ENCODE measurements at places on chromosomes 2 and 18.

GRCh38 chr2:239965318-239965717 is 59.8 kb downstream of the NDUFA10 start:
- no peak for DNase-seq

- peak; percentile 73 for DNase-seq
These were observed 41.1 kb downstream of the NHEJ1 start for GRCh38 chr2:219119422-219120043.

- DNase-seq: peak; percentile 76
These were observed 863 bp upstream of the SIX2 start for GRCh38 chr2:45009928-45010701.

DNA sequence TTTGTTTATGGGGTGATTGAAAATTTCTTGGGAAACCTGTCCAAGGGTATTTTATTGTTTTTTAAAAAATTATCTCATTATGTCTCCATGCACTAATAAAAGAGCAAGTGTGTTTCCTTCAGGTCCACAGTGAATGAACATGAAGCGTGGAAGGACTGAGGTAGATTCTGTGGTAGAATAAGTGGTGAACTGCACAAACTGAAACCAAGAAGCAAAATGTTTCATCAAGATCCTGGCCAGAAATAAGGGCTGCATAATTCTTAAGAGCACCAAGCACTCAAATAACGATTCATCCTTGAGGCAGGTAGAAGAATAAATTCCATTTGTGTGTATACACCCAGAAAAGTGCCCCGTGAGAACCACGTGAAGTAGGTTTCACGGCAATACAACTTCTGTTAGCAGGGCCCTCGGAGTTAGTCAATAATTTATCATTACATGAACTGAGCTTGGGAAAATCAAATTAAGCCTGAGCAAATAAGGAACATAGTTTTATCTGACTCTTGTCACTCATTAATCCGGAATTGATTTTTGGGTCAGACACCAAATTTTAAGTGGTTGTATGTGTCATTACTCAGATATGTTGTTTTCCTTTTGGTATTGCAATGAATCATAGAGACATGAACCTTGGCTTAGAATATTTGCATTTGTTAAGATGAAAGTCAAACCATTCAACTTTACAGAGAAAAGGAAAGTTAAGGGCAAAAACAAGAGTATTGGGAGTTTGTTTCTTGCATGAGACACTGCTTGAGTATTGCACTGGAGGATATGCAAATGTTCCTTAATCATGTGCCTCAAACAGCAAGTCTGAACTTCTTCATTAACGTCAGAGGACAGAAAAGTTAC is 472.6 kb upstream of the NETO1 start:
- DNase-seq: no peak

DNA sequence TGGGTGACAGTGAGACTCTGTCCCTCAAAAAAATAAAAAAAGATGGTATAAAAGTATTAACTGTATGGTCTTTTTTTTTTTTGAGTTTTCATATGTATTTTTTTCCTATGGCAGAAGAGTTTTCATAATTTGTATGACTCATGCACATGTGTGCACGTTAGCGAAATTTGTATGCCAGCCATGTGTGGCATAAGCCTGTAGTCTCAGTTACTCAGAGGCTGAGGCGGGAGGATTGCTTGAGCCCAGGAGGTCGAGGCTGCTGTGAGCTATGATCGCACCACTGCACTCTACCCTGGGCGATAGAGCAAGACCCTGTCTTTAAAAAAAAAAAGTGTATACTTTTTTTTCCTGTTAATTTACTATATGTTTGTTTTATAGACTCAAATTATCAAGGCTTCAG is 160.8 kb downstream of the TGIF1 start:
- DNase-seq: no peak

DNA sequence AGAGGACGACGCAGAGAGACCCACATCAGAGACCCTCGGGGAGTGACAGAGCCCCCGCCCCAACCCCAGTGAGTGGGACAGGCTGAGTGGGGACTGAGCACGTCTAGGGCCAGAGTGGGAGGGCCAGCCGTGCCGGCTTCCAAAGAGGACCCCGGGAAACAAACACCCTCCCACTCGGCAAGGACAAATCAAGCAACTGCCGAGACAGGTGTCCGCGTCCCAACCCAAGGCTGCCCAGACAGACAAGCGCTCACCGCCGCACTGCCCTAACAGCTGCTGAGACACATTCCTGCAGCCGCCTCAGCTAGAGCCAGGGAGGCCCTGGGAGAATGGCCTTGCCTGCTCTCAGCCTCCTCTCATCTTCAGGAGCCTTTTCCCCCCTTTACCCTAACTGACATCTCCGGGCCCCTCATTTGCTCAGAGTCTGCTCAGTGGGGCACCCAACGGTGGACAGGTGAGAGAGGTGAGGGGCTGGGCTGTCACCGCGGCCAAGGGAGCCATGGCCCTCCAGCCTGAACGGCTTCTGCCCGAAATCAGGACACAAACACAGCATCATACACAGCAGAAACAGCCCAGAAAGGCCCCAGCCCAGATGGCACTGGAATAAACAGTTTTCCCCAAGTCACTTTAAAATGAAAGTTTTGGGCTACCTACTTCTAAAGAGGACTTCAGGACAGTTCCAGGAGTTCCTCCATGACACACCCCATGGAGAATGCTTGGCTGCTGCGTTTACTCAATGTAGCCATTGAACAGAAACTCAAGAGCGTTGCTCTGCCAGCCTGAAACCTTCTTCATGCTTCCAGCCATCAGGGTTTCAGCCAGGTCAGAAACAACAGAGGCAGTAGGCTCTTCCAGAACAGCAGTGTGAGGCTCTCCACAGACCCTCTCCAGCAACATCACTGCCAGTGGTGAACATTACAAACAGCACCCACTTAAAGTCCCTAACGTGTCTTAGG is 23.6 kb downstream of the SLC66A2 start:
- peak; percentile 46 for DNase-seq

GRCh38 chr2:162477011-162477410 is 133.1 kb downstream of the GCA start:
- peak; percentile 64 for DNase-seq

DNA sequence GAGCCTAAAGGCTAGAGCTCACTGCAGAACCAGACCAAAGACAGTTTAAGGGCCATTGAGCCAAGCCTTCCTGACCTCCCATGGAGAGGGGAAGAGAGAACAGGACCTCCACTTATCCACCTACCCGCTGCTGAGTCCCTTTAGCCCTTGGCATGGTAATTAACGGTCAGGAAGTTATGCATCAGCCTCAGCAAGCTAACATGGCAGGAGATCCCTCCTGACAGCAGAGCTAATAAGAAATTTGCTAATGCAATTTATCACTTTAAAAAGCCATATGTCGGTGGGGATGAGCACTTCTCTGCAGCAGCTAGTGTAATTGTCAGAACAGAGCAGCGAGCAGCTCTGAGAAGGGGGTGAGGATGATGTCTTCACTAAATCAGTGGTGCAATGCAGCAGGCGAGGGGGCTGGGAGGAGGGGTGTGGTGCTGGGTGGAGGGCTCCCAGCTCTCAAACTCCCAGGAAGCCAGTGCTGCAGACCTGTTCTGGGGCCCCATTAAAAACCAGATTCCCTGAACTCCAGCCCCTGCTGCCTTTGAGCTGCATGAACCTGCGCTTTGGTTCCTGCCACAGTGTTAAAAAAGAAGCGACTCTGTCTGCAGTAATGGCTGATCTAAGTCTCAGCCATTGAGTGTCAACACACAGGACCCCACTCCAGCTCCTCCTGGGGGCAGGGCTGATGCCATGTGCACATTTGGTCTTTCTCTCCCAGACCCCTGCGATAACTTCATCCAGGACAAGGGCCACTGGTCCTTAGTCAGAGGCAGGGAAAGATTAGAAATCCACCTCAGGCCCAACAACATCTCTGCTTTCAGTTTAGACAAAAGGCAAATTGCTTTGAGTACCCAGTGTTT is 84.2 kb upstream of the STPG4 start:
- peak; percentile 73 for DNase-seq

DNA sequence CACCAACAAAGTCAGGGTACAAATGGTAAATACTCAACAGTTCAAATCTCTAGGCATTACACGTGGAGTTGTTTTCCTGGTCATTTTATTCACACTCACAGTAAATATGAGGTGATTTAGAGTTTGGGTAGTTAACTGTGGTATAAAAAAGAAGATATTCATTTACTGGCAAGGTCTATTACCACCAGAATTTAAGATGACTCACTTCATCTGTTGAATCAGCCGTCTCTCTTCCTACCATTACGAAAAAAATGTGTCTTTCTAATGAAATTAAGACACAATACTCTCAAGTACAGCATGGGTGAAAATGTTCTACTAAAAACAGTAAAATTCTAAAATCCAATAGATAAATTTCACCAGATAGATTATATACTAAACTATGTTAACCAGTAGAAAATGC is 21.0 kb upstream of the GPR75 start:
- DNase-seq: no peak

- no peak for DNase-seq
These were observed 18.2 kb downstream of the AOX1 start for GRCh38 chr2:200603972-200604371.

DNA sequence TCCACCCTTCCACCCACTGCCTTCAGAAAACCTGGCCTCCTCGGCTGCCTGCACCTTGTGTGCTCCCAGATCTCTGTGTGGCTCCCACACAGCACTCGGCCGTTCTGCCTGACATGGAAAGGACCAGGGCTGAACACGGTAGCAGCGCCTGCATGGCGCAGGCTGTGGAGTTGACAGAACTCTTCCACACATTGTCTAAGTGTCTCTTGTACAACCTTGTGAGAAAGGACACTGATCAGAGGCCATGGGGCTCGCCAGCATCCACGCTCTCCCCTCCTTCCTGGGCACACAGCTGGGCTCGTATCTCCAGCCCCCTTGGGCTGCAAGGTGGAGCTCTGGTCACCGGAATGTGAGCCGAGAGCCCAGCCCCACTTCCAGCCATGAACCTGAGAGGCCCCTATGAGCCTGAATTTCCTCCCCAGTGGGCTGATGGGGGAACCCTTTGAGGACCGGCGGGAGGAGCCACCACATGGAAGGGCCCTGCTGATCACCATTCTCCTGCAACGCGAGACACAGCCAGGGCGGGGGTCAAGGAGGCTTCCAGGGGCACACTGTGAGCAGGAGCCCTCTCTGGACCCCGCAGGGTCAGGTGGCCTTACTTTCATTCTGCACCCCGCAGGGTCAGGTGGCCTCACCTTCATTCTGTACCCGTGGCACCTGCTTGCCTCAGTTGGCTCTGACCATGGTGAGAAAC is 314.2 kb upstream of the MYT1L start:
- peak; percentile 45 for DNase-seq

DNA sequence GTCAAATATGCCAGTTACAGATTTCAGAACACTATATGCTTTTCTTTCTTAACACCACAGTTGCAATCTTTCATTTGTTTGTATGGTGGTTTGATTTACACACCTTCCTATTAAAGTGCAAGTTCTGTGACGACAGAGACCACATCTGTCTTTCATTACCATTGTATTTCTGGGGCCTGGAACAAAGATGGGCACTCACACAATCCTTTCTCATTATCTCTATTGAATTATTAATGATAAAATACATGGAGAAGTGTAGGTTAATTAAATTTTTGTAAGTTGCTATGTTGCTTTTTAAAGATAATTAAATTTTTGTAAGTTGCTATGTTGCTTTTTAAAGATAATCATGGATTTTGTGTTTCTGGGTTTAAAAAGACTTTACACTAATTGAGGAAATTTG is 79.9 kb downstream of the KCTD18 start:
- DNase-seq: no peak

DNA sequence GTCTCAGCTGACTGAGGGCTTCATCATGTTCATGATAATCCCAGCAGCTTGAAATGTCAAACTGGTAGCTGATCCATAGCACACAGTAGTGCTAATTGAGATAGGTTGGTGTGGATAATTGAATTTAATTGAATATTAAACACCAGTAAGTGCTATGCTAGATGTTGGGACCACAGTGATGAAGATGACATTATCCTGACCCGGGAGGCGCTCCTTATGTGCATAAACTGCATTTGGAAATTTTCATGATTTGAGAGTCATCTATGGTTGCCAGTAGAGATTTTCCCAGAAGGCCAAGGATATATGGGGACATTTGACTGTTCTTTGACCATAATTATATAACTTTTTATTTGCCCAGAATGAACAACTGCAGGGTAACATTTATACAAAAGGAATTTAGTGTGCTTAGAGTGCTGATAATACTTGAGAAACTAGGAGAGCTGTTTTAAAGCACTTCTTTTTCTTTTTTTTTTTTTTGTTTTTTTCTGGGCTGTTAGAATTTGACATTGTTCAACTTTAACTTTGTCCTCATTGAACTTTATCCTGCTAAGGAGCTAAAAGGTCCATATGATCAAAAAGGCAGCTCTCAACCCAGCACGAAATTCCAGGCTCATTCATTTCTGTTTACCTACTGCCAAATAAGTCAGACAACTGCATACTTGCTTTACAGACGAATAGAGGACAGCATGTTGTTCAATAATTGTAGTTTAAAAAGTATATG is 242.8 kb downstream of the NEDD4L start:
- DNase-seq: no peak

All from islet precursor cell (in vitro differentiated cells).